ENCODE measurements at places on chromosomes 13 and 19.
A peak's percentile ranks its signal among the peaks of the same experiment; 100 is the strongest.

DNA sequence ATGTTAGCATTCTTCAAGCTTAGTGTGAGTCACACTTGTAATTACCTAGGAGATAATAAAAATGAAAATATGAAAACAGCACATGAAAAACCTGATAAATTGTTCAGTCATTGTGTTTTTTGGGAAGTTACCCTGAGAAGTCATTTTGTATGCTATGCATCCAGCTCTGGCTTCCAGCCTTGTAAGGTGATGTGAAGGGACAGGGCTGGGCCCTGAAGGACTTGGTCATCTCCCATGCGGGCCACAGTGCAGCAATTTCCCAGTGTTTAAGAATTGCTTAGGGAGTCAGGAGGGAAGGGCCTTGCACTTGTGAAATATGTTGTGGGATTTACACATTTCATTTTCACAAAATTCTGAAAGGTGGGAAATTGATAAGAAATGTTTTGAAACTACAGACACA lies 41.3 kb downstream of the ARHGEF7 start:
- DNase-seq, result no peak

GRCh38 chr19:47427241-47428176 lies 8.2 kb upstream of the MEIS3 start:
- peak; percentile 28 for DNase-seq

- DNase-seq, result peak; percentile 59
These were observed 12.0 kb upstream of the SHFL start for GRCh38 chr19:10074153-10074552.

DNA sequence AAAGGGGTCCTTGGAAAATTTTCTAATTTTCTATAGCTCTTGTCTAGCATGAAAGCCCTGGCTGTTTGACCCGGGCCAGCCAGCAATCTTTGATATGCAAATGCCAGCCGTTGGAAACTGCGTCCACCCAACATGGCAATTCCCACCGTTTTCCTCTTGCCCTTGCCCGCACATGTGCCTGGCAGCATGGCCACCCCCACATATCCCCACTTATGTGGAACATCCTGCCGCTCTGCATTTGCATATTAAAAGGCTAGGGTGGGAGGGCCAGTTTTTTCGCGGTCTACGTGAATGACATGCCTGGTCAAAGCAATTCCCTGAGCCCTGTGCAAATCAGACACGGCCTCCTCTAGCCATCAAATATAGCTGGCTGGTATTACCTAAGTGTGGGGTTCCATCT lies 110.3 kb upstream of the TDRD3 start:
- no peak for DNase-seq

DNA sequence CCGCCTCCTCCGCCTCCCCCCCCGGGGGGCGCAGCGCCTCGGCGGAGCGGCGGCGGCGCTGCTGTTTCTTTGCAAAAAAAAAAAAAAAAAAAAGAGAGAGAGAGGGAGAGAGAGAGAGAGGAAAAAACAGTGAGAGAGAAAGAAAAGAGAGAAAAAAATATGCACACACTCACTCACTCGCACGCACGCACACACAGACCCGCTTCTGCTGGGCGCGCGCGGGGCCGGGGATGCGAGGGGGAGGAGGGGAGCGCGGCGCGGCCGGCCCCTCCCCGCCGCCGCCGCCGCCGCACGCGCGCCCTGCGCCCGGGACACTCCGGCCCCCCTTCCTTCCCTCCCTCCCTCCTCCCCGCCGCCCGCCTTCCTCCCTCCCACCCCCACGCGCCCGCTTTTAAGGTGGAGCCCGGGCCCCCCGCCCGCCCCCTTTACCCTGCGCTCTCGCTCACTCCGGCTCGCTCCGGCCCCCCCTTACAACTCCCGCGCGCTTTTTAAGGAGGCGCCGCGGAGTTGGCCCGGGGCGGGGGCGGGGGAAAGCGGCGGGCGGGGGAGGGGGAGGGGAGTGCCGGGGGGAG lies at the start of gene SAMD1:
Gene SAMD1 (minus strand): TSS at position 243 of the 572 bp plus-strand sequence.
- DNase-seq, result no peak

- no peak for DNase-seq
These were observed 19.8 kb upstream of the ZNF331 start for GRCh38 chr19:53518121-53518520.

Data from MV-4-11 (cell line).